ENCODE measurements at places on chromosomes 5 and 9.
A peak's percentile ranks its signal among the peaks of the same experiment; 100 is the strongest.

DNA sequence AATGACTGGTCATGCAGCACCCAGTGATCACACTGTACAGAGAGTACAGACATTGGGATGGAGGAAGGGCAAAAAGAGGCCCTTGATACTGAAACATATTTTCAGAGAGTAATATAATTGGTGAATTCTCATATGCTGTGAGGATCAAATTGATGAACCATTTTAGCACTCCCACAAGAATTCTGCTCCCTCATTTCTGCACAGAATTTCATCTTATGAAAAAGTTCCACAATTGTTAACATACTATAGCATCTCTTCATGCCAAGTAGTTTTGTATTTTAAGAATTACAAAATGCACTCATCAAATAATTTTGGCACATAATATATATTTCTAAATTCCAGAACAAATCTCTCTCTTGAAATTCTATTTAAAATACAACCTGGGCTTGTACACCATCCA, 351.2 kb downstream of the PDE4D start:
- DNase-seq = no peak

- DNase-seq = no peak
These were observed 110.3 kb upstream of the IQGAP2 start for GRCh38 chr5:76292620-76293322.

DNA sequence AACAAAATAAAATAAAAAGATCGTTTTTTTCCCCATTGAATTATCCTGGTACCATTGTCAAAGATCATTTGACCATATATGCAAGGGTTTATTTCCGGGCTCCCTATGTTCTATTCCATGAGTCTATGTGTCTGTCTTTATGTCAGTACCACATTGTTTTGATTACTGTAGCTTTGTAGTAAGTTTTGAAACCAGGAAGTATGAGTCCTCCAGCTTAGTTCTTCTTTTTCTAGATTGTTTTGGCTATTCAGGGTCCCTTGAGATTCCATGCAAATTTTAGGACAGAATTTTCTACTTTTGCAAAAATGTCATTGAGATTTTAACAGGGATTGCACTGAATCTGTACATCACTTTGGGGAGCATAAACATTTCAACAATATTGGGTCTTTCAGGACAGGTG, 18.7 kb upstream of the EEIG1 start:
- DNase-seq = no peak

DNA sequence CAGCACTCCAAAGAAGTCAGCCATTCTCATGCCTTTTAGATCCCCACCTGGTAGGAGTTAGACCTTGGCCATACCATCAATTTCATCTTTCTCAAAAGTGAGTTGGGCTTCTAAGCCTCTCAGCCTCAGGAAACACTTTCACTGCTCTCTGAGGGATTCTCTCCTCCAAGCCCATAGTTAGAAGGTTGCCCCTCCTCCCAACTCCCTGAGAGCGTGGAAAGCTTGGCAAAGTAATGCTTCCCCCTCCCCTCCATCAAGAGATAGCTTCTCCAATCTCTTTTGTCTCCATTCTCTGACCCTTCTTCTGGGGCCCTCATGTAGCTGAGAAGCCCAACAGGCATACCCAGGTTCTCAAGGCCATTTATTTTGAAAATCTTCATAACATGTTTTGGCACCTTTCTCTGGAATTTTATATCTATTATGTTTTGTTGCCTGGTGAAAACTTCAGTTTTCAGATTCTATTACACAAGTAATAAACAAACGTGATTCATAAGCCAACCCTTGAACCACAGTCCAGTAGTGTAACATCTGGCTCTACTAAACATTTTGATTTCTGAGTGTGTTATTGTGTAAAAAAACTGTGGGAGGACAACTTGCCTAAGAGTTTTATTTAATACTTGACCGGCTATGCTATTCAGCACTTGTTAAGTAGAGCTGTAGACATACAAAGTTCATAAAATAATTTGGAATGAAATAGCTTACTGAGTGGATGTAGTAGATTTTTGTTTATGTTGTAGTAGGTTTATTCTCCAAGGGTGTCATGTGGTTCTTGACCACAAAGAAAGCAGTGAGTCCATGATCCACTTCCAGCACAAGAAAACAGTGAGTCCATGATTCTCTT, 17.1 kb downstream of the LVRN start:
- DNase-seq = peak; percentile 79

GRCh38 chr9:115786321-115786720, 367.3 kb upstream of the PAPPA start:
- peak; percentile 64 for DNase-seq

GRCh38 chr5:96753848-96754247, 53.9 kb downstream of the ERAP1 start:
- no peak for DNase-seq

- DNase-seq = peak; percentile 86
These were observed 133.4 kb upstream of the GAS1 start for GRCh38 chr9:87080512-87081264.

GRCh38 chr5:175920231-175920811, 47.8 kb downstream of the THOC3 start:
- DNase-seq = no peak

- no peak for DNase-seq
These were observed 18.3 kb downstream of the RFX3 start for GRCh38 chr9:3507395-3508077.

DNA sequence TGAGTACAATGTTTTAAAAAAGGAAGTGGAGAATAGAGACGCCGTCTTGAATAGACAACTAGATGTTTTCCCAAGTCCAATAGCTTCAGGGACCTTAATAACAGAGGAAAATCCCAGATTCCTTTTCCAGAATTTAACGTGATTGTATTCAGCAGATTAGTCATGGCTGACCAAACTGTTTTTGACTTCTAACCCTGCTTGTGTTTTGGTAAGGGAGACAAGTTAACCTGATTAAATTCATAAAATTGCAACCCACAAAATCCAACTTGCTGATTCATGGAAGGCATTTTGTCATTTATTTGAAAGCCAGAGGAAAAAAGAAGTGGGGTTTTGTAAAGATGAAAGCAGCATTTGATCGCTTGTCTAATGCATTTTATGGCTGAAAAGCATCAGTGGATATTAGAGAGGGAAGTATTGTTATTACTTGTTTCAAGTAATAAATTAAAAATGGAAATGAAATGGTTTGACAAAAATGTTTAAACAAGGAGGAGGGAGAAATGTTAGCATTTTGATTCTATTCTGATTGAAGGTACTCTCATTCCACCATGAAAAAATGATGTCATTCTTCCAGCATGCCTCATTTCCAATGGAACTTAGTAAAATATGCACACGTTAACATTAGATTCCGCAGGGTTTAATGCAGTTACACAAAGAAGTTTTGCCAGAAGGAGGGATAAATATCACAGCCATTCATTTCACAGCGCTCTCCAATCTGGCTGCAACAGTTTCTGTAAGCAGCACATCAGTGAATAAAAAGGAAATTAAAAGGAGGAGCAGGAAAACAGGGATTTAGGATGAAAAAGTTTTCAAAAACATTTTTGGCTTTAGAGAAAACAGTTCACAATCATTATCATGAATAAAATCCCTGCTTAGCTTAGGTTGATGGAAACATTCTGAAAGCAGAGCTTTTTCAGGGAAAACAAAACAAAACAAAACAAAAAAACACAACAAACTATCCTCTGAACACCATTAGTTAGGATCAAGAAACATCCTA, 314.7 kb downstream of the PRR16 start:
- peak; percentile 18 for DNase-seq

DNA sequence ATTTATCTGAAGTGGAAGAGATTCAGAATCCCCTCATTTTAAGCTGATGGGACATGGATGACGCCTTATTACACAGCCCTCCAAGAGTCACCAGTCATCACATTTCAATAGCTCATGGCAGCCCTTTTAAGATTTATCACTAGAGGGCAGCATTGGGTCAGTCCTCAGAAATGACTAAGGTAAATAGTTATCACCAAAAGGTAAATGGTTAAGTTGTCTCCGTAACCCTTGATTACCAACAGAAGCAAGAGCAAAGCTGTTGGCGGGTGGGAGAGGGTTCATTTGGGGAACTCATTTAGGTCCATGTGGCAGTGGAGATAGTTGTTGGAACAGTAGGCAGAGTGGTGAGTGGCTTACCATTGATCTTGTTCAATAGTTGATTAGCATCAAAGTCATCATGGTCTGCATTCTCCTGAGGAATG, 12.0 kb upstream of the C9 start:
- DNase-seq = peak; percentile 64

GRCh38 chr9:37026113-37026930, 7.7 kb downstream of the PAX5 start:
- no peak for DNase-seq

- DNase-seq = no peak
These were observed 64.4 kb downstream of the CMYA5 start for GRCh38 chr5:79753877-79754645.

- DNase-seq = peak; percentile 34
These were observed 184.0 kb downstream of the SYK start for GRCh38 chr9:90985631-90986030.

DNA sequence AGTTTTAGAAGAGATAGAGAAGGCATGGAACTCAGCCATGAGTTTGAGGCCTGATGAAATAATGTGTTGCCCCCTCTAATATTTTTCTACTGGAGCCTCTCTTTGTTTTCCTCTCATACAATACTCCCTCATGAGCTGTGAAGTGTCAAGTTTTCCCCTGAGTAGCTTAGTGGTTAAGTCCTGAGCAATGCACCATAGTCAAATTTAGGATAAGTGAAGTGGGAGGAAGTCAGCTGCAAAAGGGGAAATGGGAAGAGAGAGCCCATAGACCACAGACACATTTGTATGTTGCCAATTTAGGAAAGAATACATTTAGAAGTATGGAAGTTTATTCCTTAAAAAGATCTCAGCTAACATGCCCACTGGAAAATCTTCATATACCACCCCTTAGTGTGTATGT, 171.5 kb upstream of the NREP start:
- no peak for DNase-seq

DNA sequence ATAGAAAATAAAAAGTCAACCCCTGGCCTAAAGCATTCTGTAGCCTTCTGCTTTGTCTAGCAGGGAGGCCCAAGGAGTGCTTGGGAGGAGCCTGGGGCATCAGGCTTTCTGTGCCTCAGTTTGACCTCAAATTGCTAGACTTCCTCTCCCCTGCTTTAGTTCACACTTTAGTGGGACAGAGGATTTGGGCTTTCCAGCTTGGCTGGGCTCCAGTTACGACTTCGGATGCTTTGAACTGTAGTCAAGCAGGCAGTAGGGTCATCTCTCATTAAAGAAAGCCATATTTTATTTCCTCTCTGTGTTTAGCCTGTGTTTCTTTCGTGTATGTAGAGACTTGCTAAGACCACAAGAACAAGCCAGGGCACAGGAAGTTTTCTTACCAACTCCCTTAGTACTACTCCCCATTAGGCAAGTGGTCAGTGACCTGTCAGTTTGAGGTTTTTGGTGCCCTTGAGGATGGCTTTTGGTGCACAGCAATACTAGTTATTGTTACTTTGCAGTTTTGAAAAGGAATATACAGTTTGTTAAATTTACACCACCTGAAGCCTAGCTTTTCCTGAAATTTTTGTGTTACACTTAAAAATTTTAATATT, 334.7 kb downstream of the NDUFS4 start:
- DNase-seq = no peak

GRCh38 chr5:145825751-145826180, 9.4 kb downstream of the PRELID2 start:
- peak; percentile 79 for DNase-seq
